ENCODE measurements at places on chromosomes 1 and 21. TPM values are rescaled to one million over a fixed set of nuclear protein-coding genes. Genes with fewer than 3 reads are reported as not detected.

The TTLL7 gene
- total RNA-seq: 31.4 TPM

The LYPD8 gene
- not detected for total RNA-seq

The SMG5 gene
- 117 TPM for total RNA-seq

The DISP3 gene
- 1.1 TPM for total RNA-seq

The SH2D2A gene
- 0.69 TPM for total RNA-seq

The PODN gene
- total RNA-seq: 0.23 TPM

The LCE3D gene
- total RNA-seq: not detected

The NR1I3 gene
- total RNA-seq: not detected

The CRYAA gene
- 2.1 TPM for total RNA-seq

The HSPA6 gene
- 0.44 TPM for total RNA-seq

The ALG14 gene
- total RNA-seq: 4.1 TPM

The HP1BP3 gene
- 263 TPM for total RNA-seq

The NES gene
- total RNA-seq: 56.3 TPM

The AKNAD1 gene
- 0.26 TPM for total RNA-seq

The HSPB7 gene
- total RNA-seq: 0.10 TPM

The MEX3A gene
- total RNA-seq: 15.8 TPM

The OLFML2B gene
- 1.5 TPM for total RNA-seq
